ENCODE measurements at places on chromosomes 7 and 10.

DNA sequence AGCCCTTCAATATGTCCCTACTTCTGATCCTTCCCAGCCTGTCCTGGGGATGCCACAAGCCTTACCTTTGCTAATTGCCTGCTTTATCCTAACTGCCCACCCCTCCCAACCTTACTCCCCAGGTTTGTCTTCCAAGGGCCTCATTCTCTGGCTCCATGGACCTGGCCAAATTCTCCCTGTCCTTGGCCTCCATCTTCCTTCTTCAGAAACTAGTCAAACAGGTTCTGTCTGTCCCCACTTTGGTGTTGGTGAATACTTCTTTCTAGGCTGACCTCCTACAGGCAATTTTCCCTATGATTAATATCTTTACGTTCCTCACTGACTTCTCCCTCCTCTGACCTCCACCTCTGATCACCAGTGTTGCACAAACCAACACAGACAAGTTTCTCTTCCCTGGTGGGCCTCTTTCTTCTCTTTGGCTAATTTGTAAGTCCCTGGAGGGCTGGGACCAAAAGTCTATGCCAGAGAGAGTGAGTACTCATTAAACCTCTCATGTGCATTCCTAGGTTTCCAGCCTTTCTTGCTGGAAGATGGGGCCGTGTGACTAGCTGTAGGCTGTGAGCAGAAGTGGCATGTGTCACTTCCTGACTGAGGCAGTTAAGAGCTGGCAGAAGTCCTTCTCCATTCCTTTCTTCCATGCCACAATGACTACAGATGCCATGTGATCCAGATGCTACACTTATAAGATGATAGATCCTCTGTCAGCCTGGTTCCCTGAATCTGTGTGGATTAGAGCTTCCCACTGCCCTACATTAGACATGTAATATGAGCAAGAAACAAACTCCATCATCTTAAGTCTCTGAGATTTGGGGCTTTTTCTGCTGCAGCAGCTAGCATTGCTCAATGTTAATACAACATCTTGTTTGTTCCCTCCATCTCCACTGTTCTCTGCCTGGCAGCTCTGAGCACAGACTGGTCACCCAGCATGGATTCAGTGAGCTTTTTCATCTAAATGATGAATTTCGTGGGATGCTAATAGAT, 382.7 kb downstream of the RPS24 start:
- no peak for ATAC-seq

DNA sequence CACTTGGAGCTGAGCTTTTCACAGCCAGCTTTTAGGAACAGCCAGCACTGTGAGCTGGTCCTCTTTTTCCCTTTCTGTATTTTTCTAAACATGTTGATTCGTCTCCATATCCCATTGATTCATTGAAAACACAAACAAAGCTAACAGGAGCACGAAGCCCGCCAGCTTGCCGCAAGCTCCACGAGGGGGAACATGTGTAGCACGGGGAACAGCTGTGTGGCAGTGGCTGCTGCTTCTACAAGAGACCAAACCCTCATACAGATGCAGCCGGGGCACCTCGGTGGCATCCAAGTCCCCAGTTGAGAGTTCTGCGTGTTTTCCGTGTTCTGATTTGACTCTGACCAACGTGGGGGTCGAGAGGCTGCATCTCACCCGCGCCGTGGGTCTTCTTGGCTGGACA, 80.8 kb upstream of the SH2B2 start:
- no peak for ATAC-seq

DNA sequence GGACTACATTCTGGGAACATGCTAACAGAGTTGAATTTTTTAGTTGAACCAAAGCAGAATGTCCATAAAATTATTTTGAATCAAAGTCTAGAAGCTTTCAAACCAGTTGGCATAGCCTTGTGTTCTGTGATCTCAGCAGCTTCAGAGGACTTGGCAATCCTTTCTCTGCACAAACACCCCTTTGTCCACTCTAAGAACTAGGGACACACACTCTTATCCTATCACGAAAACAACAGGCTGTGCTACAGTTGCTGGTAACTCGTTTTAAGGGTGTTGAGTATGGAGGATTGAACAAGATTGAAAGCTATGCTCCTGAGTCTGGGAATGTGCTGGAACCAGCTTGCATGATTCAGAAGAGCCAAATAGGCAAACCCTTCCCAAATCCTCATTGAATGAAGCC, 76.4 kb upstream of the PRSS58 start:
- ATAC-seq = no peak

DNA sequence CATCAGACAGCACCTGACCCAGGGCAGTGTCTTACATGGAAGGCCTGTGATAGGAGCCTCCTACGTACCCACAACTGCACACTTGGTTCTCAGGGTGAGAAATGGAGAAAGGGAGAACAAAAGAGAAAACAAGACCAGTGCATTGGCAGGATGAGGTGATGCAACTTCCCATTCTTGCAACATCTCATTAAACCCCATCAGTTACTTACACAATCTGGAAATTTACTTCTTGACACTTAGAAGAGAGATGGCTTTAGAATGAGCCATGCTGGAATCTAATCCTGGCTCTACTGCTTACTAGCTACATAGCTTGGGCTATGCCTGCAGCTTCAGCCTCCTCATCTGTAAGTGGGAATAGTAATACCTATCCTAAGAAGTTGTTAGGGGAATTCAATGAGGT, 391.7 kb downstream of the KCNMA1 start:
- no peak for ATAC-seq

DNA sequence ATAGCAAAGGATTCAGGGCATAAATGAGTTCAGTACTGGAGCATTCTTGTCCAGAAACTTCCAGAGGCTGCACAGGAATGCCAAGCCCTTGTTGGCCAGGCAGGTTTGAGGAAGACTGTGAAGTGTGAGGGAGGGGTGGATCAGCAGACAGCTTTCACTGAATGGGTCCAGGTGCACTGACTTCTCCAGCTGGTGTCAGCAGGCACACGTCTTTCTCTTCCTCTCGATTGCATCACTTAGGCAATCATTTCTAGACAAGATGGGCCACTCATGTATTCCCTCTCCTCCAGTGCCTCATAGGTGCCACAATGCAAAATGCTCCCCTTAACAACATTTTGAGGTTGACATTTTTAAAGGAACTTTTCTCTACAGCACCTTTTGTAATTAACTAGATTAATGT, 15.6 kb upstream of the PLEKHS1 start:
- ATAC-seq = no peak

- ATAC-seq = peak; percentile 27
Observed at GRCh38 chr10:93376372-93377293, 105.5 kb downstream of the MYOF start.

GRCh38 chr10:101726115-101726387, 31.1 kb upstream of the FBXW4 start:
- no peak for ATAC-seq

DNA sequence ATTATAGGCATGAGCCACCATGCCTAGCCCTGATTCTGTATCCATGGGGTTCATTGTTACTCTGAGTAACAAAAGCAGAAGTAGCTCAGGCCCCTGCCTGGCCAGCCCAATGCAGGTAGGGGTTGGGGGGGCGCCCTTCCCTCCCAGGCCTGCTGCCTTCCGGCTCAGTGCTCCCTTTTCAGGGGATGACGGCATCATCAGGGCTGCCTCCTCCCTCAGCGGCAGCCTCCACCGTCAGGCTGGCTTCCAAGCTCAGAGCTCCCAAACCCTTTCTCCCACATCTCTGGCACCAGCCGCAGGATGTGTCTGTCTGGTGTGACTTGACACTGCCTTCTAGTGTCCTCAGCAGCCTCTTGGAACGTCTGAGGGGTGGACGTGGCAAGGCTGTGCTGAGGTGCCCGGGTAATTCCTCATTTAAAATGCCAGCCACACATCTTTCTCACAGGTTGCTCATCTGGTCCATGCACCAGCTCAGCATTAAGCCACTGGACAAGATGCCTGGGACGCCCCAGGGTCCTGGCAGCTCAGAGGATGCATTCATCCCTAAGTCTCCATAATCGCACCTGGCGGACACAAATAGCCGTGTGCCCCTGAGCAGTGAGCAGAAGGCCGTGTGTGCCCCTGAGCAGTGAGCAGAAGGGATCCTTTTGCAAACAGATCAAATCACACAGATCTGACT, 38.2 kb downstream of the PAPOLB start:
- no peak for ATAC-seq

GRCh38 chr7:132250480-132251326, 325.6 kb downstream of the PLXNA4 start:
- ATAC-seq = no peak

DNA sequence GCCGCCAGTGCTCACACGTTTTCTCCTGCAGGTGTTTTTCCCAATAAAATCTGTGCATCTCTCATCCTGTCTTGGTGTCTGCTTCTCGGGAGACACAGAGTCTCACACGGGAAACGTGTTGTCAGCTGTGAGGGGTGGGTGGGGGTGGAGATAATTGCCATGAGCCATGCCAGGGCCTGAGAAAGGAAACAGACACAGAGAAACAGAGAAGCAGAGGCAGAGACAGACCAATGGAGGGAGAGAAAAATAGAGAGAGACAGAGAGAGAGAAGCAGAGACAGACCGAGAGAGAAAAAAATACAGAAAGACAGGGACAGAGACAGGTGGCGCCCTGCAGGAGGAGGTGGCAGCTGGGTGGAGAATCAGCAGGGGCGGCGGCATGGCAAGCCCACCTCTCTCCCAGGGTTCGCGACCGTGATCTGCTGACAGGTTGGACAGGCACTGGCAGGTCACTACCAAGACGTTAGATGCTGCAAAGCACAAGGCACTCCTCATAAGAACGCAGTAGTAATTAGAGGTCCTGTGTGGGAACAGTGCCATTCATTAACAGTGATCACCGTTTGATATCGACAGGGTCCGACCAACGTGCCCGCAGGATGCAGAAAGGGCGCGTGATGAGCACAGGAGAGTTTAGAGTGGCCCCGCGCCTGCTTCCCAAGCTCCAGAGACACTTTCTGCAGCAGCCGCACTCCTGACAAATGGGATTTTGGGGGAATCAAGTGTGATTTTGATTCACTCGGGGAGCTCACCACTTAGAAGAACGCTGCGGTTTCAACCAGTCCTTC, 70.5 kb upstream of the INSIG1 start:
- ATAC-seq = no peak

DNA sequence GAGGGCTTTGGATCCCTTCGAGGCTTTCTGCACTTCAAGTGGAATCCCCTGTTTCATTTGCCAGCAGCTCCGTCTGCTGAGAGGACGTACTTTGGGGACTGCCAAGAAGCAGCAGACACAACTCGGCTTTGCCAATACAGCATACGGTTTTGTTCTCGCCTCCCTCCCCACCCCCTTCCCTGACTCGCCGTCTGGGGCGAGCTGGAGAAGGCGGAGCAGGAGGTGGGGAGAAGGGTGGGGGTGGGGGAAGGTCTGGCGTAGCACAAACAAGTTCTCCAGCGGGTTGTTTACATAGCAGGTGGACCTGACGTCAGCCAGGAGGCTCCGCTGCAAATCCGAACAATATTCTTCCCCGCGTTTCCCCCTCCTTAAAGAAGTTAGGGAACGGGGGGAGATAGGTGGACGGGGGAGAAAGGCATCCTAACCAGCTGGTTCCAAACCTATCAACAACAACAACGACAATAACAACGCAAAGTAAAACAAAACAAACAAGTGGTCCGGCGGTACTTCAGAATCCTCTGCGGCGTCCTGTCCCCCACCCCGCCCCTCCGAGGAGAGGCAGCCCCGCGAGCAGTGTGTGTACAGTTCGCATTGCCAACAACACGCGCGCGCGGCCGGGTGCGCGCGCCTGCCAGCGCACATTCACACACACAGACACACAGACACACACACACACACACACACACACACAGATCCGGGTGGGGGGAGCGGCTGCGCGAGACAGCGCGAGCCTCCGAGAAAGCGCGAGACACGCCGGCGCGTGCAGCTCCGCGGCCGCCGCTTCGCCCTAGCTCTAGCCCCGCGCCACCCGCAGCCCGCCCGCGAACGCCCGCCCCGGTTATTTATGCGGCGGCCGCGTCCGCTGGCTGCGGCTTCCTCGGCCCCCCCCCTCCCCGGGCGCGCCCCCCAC, 167.0 kb upstream of the PPP1R3A start:
- ATAC-seq = peak; percentile 16

DNA sequence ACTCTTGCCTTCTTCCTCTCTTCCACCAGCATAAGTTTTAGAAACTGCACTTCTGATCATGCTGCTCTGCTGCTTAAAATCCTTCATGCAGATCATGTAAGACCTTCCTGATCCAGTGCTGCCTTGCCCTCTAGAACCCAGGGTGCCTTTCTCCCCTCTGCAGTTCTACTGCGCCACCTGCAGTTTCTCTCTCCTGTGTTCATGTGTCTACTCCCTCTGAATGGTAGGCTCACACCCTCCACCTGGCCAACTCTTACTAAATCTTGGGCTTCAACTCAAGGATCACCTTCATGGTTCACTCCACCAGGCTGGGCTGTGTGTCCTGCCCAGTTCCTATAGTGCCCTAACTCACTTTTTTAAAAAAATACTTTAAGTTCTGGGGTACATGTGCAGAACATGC, 174.6 kb upstream of the ITGB1 start:
- ATAC-seq = no peak

- ATAC-seq = no peak
Observed at GRCh38 chr7:144487901-144488300, 84.4 kb upstream of the NOBOX start.

- ATAC-seq = no peak
Observed at GRCh38 chr7:46127814-46128213, 206.7 kb upstream of the IGFBP3 start.

- ATAC-seq = no peak
Observed at GRCh38 chr10:48463318-48464003, 141.4 kb downstream of the ARHGAP22 start.

Measured in activated CD4-positive, CD25-positive, alpha-beta regulatory T cell treated with anti-CD3 and anti-CD28 coated beads, Interleukin-2, amount 50 U/mL, for 24 hours (primary cell).